Neural crest cell (in vitro differentiated cells): ENCODE measurements at places on chromosomes 1 and 21. TPM values are rescaled to one million over a fixed set of nuclear protein-coding genes. Genes with fewer than 3 reads are reported as not detected.

Gene LCE3D
- not detected in 2 replicates for total RNA-seq

- H3K27me3 ChIP-seq = no peaks in the 10 kb centered on the region
- DNase-seq = no peak
- H3K4me3 ChIP-seq = no peak overlapping the region
- H3K36me3 ChIP-seq = no peaks in the 10 kb centered on the region
Measured at GRCh38 chr21:23524685-23525084, 2082.6 kb downstream of the MRPL39 start.

DNA sequence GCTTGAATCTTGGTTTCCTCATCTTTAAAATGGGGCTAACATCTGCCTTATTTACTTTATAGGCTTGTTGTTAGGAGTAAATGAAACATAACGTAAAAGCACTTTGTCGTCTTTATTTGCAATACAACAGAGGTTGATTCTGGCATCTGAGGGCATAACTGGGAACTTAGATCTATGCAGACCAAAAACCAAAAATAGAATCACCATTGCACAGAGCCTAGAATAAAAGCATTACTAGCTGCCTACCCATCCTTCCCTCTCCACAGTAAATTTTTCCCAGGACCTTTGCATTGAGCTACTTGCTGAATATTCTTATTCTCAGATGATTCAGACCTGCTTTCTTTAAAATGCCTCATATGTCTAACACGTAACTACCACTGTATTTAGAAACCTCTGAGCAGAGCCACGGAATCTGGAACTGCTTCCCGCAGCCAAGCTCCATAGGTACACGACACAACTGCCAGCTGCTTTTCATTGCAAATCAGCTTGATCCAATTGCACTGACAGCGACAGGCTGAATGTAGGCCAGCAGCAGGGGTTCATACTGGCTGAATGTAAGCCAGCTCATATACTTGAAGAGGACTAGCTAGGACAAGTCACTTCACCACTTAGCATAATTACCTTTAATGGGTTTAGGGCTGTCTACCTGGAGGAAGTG lies 33.2 kb upstream of the SERBP1 start:
- H3K27ac ChIP-seq = no peak overlapping the region
- H3K27me3 ChIP-seq = no peaks in the 10 kb centered on the region
- no peak overlapping the region for H3K4me3 ChIP-seq
- H3K4me1 ChIP-seq = peaks cover 3% of the 10 kb centered on the region

GRCh38 chr1:113530021-113530420 lies 139.7 kb downstream of the MAGI3 start:
- H3K36me3 ChIP-seq = peaks cover 17% of the 10 kb centered on the region
- H3K4me1 ChIP-seq = peaks cover 5% of the 10 kb centered on the region
- no peaks in the 10 kb centered on the region for H3K27me3 ChIP-seq
- H3K4me3 ChIP-seq = no peak overlapping the region

GRCh38 chr1:65141394-65141793 lies 6.6 kb upstream of the AK4 start:
- H3K4me1 ChIP-seq = peaks cover 3% of the 10 kb centered on the region
- H3K36me3 ChIP-seq = no peaks in the 10 kb centered on the region
- H3K4me3 ChIP-seq = no peak overlapping the region
- no peak overlapping the region for H3K27ac ChIP-seq
- H3K27me3 ChIP-seq = peaks cover 34% of the 10 kb centered on the region

GRCh38 chr1:112678605-112679004 lies 4.1 kb downstream of the MOV10 start:
- no peak overlapping the region for H3K4me3 ChIP-seq
- H3K36me3 ChIP-seq = peaks cover 6% of the 10 kb centered on the region
- H3K27ac ChIP-seq = no peak overlapping the region
- no peaks in the 10 kb centered on the region for H3K27me3 ChIP-seq
- H3K4me1 ChIP-seq = peaks cover 32% of the 10 kb centered on the region

DNA sequence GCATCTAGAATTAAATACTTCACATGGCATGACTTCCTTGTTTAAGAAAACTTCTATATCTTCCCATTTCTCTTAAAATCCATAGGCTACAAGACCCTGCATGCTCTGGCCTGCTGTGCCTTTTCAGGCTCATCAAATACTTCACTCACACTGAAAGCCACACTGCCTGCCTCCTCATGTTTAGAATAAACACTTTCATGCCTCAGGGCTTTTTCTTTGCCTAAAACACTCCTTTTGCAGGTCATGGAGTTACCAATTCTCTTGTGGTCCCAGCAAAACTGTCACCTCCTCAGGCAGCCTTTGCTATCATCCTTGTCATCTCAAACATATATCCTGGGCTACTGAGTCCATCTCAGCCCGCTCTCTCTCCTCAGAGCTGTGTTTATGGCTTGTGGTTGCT lies 5.5 kb downstream of the SGIP1 start:
- H3K27ac ChIP-seq = no peak overlapping the region
- H3K27me3 ChIP-seq = peaks cover 3% of the 10 kb centered on the region
- no peak overlapping the region for H3K4me3 ChIP-seq
- peaks cover 10% of the 10 kb centered on the region for H3K4me1 ChIP-seq

Gene DISC1
- total RNA-seq = 11.6 and 13.7 TPM in 2 replicates

Gene LDLRAD2
- 0.40 and 0.55 TPM in 2 replicates for total RNA-seq

DNA sequence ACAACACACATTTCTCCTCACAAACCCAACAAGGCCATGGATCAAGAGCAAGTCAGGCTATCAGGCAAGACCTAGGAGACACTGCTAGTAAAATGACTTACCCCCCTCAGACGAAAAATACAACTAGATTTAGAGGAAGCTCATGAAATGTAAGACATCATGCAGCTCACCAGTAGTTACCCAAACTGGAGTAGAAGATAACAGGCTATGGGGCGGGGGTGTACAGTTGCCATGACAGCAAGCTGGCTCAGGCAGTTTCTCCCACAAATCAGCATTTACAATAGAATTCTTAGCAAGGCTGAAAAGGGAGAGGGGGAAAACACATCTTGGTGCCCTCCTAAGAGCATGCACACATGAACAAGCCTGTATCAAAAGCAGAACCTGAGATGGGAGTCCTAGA lies 13.9 kb downstream of the TPM3 start:
- peak overlapping the region; percentile 20 for H3K4me3 ChIP-seq
- peak overlapping the region; percentile 0 for H3K27ac ChIP-seq
- peaks cover 6% of the 10 kb centered on the region for H3K36me3 ChIP-seq
- H3K27me3 ChIP-seq = no peaks in the 10 kb centered on the region

Gene KLF17
- total RNA-seq = 0.34 TPM in 1 of 2 replicates, not detected in the other

GRCh38 chr1:237590386-237590785 lies 300.3 kb downstream of the ZP4 start:
- H3K36me3 ChIP-seq = no peaks in the 10 kb centered on the region
- H3K27me3 ChIP-seq = peaks cover 2% of the 10 kb centered on the region
- H3K27ac ChIP-seq = no peak overlapping the region
- no peak for DNase-seq

Gene POU3F1
- total RNA-seq = 10.7 and 12.1 TPM in 2 replicates

Gene NBPF6
- total RNA-seq = not detected in 2 replicates

DNA sequence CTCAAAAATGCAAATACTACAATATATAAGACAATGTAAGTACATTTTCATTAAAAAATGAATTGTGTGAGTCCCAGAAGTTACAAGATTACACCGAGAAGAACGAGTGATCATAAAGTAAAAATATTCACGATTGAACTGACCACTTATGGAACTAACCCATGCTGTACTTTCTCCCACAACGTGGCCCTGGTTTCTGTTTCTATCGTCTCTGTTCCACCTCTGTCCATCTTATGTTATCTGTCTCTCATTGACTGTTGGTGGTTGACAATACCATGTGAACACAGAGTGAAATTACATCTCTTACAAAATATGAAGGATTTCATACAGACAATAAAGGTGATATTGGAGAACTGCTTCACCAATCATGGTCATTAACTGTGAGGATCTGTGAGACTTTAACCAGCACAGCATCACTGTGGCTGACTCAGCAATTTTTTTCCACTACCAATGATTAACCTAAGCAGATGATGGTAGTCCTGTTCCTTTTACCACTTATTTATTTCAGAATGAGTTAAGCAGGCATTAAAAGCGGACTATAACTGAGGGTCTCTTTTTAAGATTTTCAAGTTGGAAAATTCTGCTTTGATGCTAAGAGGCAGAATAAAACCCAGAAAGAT lies 165.1 kb downstream of the TGFB2 start:
- H3K27me3 ChIP-seq = no peaks in the 10 kb centered on the region
- no peak overlapping the region for H3K4me3 ChIP-seq
- DNase-seq = no peak
- no peak overlapping the region for H3K27ac ChIP-seq

Gene ZBTB8B
- 3.1 and 3.3 TPM in 2 replicates for total RNA-seq

DNA sequence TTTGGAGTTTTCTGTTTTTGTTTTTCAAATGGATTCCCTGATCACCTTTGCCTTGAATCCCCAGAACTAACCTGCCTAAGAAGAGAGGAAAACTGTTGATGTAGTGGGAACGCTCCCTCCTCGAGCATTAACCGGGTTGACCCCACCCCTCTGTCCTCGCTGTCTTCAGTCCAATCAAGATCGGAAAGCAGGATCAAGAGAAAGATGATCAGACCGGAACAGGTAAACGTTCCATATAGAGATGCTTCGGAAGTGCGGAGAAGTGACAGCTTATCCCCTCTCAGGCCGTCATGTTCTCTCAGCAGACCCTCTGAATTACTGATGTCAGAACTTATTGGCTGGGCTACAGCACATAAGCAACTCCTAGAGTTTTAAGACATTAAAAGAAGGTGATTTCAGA lies 800 bp upstream of the FAM163A start:
- peaks cover 2% of the 10 kb centered on the region for H3K36me3 ChIP-seq
- H3K27ac ChIP-seq = no peak overlapping the region
- peak overlapping the region; percentile 80 for H3K4me3 ChIP-seq
- H3K4me1 ChIP-seq = peaks cover 6% of the 10 kb centered on the region
- H3K27me3 ChIP-seq = peaks cover 88% of the 10 kb centered on the region

- no peak overlapping the region for H3K27ac ChIP-seq
- H3K4me1 ChIP-seq = peaks cover 2% of the 10 kb centered on the region
- no peaks in the 10 kb centered on the region for H3K27me3 ChIP-seq
- no peak for DNase-seq
- no peaks in the 10 kb centered on the region for H3K36me3 ChIP-seq
- no peak overlapping the region for H3K4me3 ChIP-seq
Measured at GRCh38 chr1:74328851-74329250, 93.7 kb downstream of the TNNI3K start.

- peaks cover 38% of the 10 kb centered on the region for H3K4me1 ChIP-seq
- H3K27me3 ChIP-seq = no peaks in the 10 kb centered on the region
- peaks cover 2% of the 10 kb centered on the region for H3K36me3 ChIP-seq
- peak overlapping the region; percentile 81 for H3K27ac ChIP-seq
Measured at GRCh38 chr1:109091078-109091838, 694 bp downstream of the TMEM167B start.

DNA sequence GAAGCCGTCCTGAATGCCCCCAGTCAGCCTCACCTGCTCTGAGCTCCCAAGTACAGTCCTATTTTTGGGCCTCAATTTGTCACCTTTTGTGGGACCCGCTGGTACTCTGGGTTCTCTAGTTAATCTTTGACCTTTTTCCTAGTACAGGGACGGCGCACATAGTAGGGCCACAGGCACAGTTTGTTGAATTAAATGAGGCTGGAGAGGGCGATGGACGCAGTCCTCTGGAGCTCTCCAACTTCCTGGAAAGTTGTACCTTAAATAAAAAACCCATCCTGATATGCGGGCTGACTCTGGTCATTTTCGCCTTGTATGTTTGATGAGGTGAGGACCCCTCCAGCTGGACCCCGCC lies 4.8 kb downstream of the FAM110D start:
- DNase-seq = no peak

Gene ERRFI1
- 23.3 and 24.0 TPM in 2 replicates for total RNA-seq

DNA sequence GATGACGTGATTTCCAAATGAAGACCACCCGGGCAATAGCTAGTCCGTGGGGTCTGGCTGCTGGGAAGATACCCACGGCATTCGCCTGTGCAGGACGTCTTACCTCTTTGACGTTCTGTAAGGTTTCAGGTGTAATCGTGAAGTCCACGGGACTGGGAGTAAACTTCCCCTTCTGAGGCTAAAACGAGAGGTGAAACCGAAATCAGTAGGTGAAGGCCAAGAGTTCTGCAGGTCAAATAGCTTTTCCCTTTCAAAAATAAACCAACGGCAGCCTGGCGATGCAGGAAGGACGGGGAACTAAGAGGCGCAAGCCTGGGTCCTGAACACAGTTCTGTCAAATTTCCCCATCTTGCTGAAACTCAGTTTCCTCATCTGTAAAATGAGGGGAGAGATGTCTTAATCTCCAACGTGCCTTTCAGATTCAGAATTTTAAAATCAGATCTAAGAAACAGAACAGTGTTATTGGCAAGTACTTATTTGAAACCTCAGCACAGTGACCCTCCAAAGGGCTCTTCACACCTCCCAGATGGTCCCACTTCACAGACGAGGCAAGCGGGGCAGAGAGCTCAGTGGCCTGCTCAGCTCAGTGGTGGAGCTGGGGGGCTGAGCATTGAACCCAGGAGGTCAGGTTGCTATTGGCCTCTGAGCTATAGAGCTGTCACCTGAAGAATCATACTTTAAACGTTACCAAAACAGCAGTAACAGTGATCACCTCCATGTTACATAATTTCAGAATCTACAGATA lies 34.7 kb downstream of the VPS26C start:
- no peak overlapping the region for H3K4me3 ChIP-seq
- H3K36me3 ChIP-seq = peaks cover 12% of the 10 kb centered on the region
- DNase-seq = no peak

GRCh38 chr1:236052232-236052993 lies 12.5 kb downstream of the NID1 start:
- H3K4me3 ChIP-seq = no peak overlapping the region
- H3K27me3 ChIP-seq = peaks cover 6% of the 10 kb centered on the region
- peaks cover 2% of the 10 kb centered on the region for H3K36me3 ChIP-seq
- no peak for DNase-seq
- H3K4me1 ChIP-seq = peaks cover 26% of the 10 kb centered on the region
- H3K27ac ChIP-seq = no peak overlapping the region

DNA sequence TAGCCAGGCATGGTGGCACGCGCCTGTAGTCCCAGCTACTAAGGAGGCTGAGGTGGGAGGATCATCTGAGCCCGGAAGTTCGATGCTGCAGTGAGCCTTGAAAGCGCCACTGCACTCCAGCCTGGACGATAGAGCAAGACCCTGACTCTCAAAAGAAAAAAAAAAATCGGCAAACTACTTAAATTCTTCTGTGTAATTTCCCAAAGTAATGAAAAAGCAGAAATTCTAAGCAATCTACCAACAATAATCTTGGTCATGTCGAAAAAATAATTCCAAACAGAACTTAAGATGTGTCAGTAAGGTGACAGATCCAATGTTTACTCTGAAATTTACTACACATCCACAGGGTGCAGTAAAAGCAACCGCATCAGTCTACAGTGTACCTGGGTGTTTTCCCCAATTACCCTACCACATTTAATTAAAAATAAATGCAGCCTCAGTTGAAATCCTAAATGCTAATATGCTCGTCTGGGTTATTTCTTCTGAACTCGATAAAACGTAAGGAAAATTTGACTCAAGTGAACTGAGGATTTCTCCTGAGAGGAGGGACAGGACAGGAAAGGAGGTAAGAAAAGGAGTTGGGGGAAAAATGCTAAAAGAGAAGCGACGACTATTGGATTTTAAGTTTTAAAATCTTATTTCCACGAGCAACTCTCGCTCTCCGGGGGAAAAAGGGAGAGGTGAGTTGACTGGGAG lies 801 bp downstream of the EPRS1 start:
- H3K27ac ChIP-seq = peak overlapping the region; percentile 92
- no peaks in the 10 kb centered on the region for H3K27me3 ChIP-seq
- H3K4me3 ChIP-seq = peak overlapping the region; percentile 95
- no peaks in the 10 kb centered on the region for H3K36me3 ChIP-seq
- no peak for DNase-seq
- H3K4me1 ChIP-seq = peaks cover 23% of the 10 kb centered on the region

Gene USP21
- 41.6 and 45.2 TPM in 2 replicates for total RNA-seq

- H3K27ac ChIP-seq = no peak overlapping the region
- DNase-seq = no peak
- H3K27me3 ChIP-seq = no peaks in the 10 kb centered on the region
- peaks cover 6% of the 10 kb centered on the region for H3K4me1 ChIP-seq
- no peak overlapping the region for H3K4me3 ChIP-seq
Measured at GRCh38 chr1:208206092-208206698, 38.0 kb downstream of the PLXNA2 start.
